ENCODE measurements at places on chromosomes 3 and 15.

DNA sequence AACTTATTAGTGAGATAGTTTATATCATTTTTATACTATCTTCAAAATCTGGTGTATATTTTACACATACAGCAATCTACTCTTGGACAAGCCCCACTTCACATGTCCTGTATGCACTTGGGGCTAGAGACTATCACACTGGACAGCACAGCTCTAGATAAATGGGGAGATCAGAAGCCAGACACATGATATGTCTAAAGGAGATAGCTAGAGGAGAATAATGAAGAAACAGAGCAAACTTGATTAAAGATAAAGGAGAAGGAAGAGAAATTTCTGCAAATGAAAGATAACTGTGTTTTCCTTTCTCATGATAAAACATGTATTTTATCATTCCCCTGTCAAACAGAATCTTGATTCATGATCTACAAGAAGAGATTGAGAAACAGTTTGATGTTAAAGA lies 13.0 kb downstream of the CPA3 start:
- no peak for DNase-seq

GRCh38 chr15:55990998-55991397 lies 2.4 kb downstream of the NEDD4 start:
- no peak for DNase-seq

GRCh38 chr3:12780751-12781150 lies 15.7 kb upstream of the CAND2 start:
- no peak for DNase-seq

GRCh38 chr3:37032961-37033360 lies 39.6 kb downstream of the MLH1 start:
- no peak for DNase-seq

DNA sequence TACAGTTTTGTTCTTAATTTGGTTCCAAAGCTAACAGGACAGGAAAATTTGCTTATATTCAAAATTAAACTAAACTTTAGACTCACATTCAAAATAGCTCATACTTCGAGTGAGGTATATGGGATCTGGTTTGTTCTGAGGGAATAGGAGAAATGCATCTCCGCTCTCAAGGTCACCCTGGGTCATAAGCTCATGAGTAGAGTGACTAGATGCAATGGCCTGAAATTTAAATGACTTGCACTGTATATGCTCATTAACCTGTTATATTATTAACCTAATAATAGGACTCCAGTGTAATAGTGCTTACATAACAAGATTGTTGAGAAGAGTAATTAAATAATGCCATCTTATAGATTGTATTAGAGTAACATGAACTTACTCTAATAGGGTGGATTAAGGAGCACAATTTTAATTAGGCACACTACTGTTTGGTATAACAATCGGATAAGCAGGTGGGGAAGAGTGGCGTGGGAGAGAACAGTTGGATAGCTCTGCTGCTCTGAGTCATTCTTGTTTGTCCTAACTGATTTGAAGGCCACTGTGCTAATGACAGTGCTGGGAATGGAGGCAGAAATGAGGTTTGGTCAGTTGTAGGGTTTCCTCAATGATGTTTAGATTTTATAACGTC lies 5.2 kb downstream of the NKTR start:
- no peak for DNase-seq

GRCh38 chr3:129654131-129654530 lies 47.7 kb upstream of the PLXND1 start:
- no peak for DNase-seq

- no peak for DNase-seq
Measured at GRCh38 chr3:188580223-188580622, 426.3 kb downstream of the LPP start.

- DNase-seq: no peak
Measured at GRCh38 chr3:59245859-59246501, 196.2 kb upstream of the CFAP20DC start.

GRCh38 chr3:133750259-133750656 lies 4.1 kb downstream of the TF start:
- no peak for DNase-seq

GRCh38 chr3:76550522-76551201 lies 489.2 kb upstream of the ROBO2 start:
- DNase-seq: no peak

DNA sequence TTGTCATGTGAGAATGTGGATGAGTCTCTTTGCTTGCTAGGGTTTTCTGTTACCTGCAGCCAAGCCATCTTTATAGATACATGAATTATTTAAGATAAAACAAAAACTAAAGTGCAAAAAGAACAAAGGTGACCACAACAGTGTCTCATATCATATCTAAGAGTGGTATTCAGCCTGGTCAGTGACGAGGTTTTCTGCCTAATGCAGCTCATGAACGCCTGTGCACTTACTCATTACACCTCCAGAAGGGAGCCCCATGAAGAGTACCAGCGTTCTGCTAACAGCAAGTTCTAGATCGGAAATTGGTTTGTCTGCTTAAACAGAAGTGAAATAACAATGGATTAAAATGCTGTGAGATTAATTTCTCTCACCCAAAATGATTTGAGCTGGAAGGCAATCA lies 19.2 kb downstream of the PXYLP1 start:
- DNase-seq: no peak

- no peak for DNase-seq
Measured at GRCh38 chr15:31311735-31312619, 14.7 kb upstream of the KLF13 start.

GRCh38 chr3:171790574-171790897 lies 19.7 kb downstream of the PLD1 start:
- DNase-seq: no peak

GRCh38 chr3:19476281-19476680 lies 328.0 kb downstream of the KCNH8 start:
- DNase-seq: no peak

- DNase-seq: no peak
Measured at GRCh38 chr3:153892126-153892525, 229.1 kb upstream of the ARHGEF26 start.

GRCh38 chr15:32908135-32908801 lies 190.5 kb downstream of the GREM1 start:
- no peak for DNase-seq

DNA sequence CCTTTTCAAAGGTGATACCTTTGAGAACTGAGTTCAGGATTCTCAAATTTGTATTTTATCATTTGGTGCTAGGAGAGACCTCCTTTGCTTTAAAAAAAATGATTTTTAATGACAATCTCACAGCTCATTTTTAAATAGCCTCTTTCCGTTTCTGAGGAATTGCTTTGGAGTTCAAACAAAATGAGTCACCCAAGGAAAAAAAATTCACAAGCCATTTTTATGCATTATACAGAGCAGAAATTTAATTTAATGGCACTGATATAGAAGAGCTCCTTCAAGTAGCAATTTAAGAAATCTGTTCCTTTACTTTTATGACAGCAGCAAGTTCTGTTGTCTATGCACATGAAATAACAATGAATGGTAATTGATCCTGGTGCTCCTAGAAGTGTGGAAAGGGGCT lies 337.9 kb upstream of the KCNMB2 start:
- no peak for DNase-seq

DNA sequence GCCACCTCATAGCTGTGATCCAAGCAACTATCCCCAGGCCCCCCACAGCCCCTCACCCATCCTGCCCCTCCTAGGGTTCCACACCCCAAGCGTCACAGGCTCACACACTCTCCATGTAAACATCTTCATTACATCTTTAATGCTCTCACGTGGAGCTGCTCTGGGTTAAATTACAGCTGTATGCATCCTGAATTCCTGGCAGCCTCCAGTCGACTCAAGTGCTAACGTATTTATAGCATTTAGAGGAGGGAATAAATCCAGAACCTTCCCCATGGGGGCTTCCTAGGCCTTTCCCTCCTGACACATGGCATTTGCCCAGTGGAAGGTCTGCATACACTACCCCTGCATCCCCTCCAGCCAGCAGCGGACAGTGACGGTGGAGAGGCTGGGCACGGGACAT lies 9.6 kb downstream of the C3orf18 start:
- DNase-seq: no peak

DNA sequence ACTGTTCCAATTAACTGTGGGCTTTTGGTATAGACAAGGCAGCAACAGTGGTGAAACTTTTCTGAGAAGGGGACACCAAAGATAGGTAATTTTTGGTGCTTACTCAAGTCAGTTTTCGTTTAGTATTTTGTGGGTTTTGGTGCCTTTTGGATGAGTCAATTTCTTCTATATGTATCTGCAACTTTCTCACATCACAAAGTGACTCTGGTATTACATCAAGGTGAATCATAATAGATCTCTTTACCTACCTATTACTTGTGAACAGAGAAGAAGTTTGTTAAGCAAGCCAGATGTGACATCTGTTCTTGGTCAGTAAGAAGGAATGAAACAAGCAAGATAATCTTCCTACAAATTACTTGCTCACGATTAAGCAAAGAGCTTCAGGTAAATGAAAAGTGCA lies 732.4 kb upstream of the DPPA4 start:
- no peak for DNase-seq

DNA sequence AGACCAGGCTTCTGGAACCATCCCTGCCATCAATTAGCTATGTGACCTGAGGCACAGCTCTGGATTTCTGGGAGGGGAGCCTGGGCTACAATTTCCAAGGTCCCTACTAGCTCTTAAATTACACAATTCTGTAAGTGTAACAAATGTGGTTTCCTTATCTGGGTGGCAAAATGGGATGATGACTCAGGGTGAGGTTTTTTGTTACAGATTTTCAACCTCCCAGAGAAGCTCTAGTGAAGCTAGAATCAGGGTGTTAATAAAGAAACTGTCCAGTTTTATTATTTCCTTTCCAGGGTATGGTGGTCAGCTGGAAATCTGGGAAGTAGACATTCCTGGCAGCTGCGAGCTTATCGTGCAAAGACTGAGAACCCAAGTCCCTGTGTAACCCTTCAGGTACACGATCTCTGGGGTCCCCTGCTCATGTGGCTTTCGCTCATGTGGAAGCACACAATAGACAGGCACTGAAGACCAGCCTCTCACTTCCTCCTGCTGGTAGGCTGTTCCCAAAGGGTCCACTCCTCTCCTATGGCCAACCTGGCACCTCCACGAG lies 7.3 kb downstream of the RAB27A start:
- DNase-seq: no peak

DNA sequence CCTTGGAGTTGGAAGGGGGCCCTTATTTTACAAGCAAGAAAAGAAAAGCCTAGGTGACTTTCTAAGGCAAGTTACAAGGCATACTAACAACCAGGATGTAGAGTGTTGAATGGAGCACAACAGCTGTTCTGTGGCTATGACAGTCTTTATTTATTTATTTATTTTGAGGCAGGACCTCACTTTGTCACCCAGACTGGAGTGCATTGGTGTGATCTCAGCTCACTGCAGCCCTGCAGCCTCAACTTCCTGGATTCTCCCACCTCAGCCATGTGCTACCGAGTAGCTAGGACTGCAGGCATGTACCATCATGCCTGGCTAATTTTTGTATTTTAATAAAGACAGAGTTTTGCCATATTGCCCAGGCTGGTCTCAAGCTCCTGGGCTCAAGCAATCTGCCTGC lies 973.4 kb downstream of the ROBO1 start:
- DNase-seq: no peak

DNA sequence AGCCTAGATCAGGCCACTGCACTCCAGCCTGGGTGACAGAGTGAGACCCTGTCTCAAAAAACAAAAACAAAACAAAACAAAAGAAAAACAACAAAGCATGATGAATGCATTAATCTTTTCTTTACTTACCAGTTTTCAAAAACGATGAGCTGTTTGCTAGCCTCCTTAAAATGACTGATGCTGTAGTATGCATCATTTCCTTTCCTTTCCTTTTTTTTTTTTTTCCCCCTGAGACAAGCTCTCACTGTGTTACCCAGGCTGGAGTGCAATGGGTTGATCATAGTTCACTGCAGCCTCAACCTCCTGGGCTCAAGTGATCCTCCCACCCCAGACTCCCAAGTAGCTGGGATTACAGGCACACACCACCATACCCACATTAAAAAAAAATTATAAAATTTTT lies 202.0 kb downstream of the ADAMTSL3 start:
- DNase-seq: no peak

GRCh38 chr15:74845208-74845568 lies 2.2 kb upstream of the ULK3 start:
- DNase-seq: no peak
